Stimulated activated CD8-positive, alpha-beta memory T cell treated with anti-CD3 and anti-CD28 coated beads, Interleukin-7, amount 100 ng/mL, for 24 hours (primary cell): ENCODE measurements at places on chromosomes 1 and 21.

GRCh38 chr1:11622398-11622797 is 31.8 kb downstream of the FBXO2 start:
- DNase-seq, result no peak

- DNase-seq, result no peak
Measured at GRCh38 chr1:197970771-197971170, 53.6 kb downstream of the LHX9 start.

DNA sequence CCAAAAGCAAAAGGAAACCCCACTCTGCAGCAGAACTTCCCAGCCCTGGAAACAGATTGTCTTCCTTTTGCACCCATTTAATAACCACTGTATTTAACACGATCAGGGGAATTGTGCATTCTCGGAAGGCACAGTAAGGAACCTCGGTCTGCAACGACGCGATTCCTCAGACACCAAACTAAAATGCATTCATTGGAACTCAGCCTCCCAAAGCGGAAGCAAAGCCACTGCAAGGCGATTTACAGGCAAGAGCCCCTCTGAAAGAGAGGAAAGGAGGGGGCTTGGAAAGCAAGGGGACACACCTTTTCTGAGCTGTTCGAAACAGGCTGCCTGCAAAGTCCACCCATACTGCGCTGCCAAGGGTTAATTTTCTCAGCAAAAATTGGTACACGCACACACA is 297.7 kb downstream of the OMA1 start:
- no peak for DNase-seq

DNA sequence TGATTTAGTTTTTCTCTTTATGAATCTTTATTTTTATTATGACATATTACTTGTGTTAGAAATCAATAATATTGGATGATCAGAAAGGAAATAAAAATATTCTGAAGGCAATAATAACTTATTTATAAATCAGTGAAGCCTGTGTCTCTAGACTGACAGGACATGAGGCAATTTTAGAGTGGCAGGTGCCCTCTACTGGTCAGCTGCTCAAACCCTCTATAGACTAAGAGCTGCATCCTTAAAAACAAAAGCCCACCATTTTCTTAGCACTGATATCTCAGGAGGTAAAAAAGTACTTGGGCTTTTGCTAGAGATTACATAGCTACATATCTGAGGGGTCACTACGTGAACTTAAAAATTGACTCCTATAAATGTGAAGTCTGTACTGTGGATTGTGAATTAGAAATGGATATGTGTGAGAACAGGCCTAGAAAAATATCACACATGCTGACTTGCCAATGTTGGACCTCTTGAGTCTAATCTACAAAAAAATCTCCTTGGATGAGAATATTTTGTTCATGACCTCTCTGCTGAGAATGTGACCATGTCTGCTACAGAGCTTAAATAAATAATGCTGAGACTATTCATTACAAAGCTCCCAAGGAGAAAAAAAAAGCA is 597.9 kb upstream of the ADAMTS5 start:
- no peak for DNase-seq

DNA sequence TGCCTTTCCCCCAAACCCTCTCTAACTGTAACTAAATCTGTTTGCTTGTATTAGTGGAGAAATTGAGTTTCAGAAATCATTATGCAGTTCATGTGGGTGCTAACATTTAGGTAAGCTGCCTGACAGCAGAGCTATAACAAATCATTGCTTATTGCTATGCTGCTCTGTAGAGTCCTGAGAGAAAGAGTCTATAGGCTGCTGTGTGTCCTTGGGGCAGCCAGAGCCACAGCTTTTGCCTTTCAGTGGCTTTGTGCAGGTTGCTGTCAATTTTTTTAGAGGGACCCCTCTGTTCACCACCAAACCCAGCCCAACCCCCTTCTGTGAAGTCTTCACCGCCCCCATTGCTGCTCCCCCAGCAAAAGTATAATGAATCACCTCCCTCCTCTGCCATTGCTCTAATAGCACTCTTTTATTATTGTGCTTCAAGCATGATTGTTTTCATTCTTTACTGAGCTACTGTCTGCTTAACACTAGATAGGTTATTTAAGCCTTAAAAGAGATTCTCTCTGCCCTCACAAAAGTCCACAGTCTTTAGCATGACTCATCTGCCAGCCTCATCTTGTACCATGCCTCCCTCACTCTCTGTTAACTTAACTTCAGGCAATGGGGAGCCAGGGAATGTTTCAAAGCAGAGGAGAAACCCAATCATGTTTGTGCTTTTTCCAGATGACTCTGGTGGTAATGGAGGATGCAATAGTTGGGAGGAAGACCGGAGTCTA is 38.6 kb downstream of the DIRAS3 start:
- no peak for DNase-seq

DNA sequence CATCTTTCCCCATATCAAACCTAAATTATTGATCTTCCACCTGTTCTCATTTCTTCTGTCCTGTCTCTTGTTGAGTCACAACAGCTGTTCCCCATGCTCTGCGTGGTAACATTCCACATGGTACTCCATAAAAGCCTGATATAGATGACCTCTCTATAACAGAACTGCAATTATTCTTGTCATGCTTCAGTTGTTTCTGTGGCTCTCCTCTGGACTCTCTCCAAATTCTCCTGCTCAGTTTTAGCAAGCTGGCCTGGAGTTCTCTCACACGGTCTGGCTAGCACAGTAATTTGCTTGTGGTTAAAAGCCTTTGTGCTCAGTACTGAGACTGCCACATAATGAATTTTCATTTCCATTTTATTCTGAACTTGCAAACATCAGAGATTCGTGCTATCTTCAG is 10.6 kb upstream of the LRRC39 start:
- no peak for DNase-seq

GRCh38 chr1:203805689-203806088 is 10.3 kb downstream of the ZBED6 start:
- DNase-seq, result no peak

DNA sequence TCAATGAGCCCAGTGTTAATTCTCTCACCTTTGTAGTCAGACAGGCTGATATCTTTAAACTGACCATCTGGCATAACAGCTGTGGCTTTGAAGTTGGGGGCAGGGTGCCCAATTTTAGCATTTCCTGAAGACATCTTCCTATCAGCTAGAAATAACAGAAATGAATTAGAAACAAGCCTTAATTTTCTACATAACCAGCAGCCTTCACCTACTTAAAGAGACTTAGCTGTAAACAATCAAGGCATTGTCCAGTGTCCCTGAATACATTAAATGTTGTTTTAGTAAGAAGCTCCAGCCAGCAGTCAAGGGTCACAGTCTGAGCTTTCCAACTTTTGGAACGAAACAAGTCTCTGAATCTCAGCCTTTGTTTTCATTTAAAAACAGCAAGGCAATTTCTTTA is 2.8 kb downstream of the PRDX1 start:
- DNase-seq, result no peak

DNA sequence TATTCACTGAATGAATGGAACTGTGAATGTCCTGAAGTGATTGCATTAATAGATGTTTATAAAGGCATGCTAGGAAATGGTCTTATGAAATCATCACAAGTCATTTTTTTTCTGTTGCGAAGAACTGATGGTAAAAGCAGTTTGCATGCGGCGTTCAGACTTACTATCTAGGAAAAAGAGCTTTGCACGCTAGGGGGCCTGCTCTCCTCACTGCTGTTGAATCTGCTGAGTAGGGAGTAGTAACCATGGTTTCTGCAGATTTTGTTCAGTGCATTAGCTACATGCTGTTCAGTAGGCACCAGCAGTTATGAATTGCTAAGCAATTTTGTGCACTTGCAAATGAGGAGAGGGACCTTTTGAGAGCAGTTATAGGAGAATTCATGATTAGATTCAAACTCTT is 57.9 kb downstream of the CENPF start:
- no peak for DNase-seq

DNA sequence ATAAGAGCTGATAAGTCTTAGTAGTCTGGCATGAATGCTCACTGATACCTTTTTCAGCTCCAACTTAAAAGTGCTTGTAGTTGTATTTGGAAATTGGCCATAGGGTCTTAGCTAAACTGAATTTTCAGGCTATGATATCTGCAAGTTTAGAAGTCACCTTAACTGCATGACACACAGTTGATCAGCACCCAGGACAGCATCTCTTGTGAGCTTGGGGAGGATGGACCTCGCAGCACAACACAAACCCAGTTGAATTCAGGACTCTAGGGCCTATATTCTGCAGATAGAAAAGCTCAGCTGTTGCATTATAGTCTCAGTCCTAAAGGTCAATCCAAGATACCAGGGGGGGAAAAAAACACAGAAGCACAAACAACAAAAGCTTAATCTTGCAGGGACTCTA is 394.3 kb downstream of the KCNH1 start:
- no peak for DNase-seq

- no peak for DNase-seq
Measured at GRCh38 chr1:94234615-94235014, 2.8 kb downstream of the ARHGAP29 start.

DNA sequence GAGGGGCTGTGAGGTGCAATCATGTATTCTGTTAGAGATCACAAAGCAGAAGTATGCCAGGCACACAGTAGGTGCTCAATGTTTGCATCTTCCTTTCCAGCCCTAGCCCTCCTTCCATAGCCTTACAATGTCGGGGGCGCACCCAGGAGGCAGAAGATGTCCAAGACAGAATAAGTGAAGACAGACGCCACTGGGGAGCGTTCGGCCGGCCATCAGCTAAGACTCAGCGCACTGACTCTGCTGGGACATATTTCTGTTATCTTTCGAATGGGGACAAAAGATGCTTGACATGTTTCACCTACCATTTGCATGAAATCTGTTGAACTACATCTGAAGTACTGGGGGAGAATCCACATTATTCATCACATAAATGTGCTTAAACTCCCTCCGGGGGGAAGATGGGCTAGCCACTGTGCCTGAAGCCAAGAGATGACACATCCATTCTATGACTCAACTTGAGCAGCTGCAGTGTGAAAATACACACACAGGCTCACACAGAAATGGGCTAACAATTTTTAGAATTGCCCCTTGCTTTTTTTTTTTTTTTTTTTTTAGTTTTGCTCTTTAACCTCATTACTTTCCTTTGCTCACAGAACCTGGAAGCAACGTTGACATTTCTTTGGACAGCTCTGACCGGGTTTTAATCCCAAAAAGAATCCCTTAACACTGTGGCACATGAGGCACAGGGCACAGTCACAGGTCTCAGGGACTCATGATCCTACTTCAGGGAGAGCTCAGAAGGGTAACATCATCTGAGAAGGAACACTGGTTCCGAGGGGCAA is 7.9 kb downstream of the TIAM1 start:
- DNase-seq, result no peak

GRCh38 chr1:1975535-1975934 is 28.1 kb downstream of the CFAP74 start:
- no peak for DNase-seq

DNA sequence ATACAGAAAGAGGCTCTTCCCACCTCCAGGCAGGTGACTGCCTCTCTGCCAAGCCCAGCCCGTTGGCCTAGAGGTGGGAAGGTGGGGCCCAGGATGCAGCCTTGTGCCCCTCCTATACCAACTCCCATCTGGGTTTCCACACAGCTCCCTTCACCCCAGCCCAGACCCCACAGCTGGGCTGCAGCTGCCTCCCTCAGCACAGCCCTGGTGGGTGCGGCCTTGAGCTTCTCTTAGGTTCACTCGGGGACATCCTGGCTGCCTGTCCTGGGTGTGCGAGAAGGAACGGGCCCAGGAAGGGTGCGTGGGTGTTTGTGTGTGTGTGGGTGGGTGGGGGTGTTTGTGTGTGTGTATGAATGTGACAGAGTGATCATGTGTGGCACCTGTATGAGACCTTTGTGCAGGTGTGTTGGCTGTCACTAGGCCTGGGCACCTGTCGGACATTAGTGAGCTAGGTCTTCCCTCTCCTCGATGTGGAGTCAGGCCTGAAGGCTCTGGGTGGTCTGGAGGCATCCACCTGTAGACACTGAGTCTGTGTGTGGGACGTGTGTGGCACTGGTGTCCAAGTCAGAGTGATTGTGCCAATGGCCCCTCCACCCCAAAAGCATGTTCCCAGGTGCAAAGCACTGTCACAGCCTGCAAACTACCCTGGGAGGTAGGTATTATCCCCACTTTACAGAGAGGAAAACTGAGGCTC is 30.7 kb downstream of the FOXO6 start:
- DNase-seq, result no peak

GRCh38 chr21:34105947-34106541 is 32.7 kb downstream of the MRPS6 start:
- DNase-seq, result no peak

DNA sequence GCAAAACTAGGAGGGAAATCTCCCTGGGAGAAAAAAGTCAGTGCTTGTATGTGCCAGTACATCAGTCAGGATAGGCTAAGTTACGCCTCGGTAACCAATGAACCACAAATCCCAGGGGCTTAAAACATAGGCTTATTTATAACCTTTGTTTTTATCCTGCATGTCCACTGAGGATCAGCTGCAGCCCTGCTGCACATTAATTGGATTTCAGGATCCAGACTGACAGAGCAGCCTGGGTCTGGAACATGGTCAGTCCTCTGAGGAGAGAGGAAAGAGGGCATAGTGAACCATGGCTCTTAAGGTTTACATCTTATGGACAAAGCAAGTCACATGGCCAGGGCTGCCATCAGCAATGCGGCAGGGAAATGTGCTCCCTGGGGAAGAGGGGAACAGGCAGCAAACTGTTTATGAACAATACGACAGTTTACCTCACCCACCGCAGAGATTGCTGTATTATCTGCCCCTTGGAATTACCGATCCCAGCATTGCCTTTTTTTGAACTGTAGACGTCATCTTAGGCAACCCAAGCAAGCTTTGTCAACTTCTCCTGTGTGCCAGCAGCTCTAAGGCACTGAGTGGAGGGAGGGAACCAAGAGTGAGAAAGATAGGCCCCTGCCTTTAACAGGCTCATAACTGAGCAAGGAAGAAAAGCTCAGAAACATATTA is 9.1 kb upstream of the SPRR4 start:
- no peak for DNase-seq

DNA sequence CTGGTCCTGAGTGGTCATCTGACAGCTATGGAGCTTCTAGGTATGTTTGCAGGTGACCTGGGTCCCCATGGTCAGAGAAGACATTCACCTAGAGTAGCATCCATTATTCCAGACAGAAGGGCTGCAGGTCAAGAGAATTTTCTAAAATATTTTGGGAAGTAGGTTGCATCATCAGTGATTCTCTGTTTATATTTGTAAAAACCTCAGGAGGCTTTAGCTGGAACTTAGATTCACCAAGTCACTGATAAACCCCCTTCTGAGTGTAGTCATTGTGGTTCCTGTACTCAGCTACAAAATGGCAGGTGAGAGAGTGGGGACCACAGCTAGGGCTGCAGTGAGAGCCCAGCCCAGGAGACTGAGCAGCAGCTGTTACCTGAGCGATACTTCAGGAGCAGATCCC is 78.6 kb downstream of the ABCA4 start:
- no peak for DNase-seq

GRCh38 chr21:39084979-39085729 is 98.1 kb downstream of the PSMG1 start:
- no peak for DNase-seq

- no peak for DNase-seq
Measured at GRCh38 chr1:107198561-107198960, 57.7 kb downstream of the NTNG1 start.
